ENCODE measurements at places on chromosomes 3 and 15. TPM values are rescaled to one million over a fixed set of nuclear protein-coding genes. Genes with fewer than 3 reads are reported as not detected.
A peak's percentile ranks its signal among the peaks of the same experiment; 100 is the strongest.

DNA sequence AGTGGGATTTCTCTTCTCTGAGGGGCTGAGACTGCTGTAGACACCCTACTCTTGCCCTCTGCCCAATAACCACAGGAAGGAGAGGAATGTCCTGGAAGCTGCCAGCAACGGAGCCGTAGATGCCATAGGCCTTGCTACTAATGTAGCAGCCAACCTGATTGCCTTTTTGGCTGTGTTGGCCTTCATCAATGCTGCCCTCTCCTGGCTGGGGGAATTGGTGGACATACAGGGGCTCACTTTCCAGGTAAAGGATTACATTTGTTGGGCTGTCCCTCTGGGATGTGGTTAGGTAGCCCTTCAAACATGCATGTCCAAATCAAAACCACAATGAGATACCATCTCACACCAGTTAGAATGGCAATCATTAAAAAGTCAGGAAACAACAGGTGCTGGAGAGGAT is 16.1 kb downstream of the SLC28A2 start:
- peak; percentile 14 for DNase-seq

DNA sequence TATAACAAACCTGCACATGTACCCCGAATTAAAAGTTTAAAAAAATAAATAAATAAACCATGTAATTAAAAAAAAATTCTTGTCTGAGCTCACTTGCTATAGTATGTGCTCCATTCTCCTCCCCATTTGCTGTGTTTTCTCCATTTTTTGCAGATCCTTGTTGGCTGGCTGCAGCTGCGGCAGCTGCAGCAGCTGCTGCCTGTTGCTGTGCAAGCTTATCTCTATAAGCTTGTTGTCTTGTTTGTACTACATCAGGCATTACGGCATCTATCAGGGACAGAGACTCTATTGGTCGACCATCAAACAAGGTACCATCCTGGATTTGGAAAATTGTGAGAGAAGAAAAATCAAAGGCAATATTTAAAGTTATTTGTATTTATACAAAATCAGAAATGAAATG is 145.9 kb downstream of the TBL1XR1 start:
- DNase-seq, result no peak

The POPDC2 gene
- 1.7 TPM for total RNA-seq

DNA sequence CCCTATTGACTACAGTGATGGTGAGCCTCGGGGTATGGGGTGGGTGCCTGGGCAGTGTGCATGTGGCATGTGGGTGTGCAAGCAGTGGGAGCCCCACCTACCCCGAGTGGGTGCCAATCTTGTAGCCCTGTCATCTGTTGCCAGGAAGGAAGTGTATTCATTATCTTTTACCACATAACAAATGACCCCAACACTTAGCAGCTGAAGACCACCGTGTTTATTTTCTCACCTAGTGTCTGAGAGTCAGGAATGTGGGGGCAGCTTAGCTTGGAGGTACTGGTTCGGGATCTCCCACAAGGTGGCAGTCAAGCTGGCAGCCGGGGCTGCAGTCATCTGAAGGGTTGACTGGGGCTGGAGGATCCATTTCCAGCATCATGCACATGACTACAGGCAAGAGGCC is 21.7 kb downstream of the XYLB start:
- no peak for DNase-seq

- DNase-seq, result no peak
Measured at GRCh38 chr3:23402728-23403492, 199.8 kb downstream of the UBE2E2 start.

DNA sequence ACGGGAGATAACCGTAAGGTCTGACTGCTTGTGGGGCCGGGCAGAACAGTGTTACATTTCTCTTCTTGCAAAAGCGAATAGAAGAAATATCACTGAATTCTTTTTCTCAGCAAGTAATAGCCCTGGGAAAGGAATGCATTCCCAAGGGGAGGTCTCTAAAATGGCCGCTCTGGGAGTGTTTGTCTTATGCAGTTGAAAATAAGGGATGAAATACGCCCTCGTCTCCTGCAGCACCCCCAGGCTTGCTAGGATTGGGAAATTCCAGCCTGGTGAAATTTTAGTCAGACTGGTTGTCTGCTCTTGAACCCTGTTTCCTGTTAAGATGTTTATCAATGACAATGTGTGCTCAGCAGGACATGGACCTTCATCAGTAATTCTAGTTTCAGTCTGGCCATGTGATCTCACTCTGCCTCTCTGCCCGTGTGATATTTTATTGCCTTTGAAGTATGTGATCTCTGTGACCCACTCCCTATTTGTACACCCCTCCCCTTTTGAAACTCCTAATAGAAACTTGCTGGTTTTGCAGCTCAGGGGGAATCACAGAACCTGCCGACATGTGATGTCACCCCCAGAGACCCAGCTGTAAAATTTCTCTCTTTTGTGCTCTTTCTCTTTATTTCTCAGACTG is 715.6 kb downstream of the ROBO1 start:
- DNase-seq, result no peak

- DNase-seq, result no peak
Measured at GRCh38 chr15:46131876-46132275, 497.0 kb downstream of the SQOR start.

GRCh38 chr15:41907141-41907540 is 13.3 kb upstream of the SPTBN5 start:
- DNase-seq, result no peak

DNA sequence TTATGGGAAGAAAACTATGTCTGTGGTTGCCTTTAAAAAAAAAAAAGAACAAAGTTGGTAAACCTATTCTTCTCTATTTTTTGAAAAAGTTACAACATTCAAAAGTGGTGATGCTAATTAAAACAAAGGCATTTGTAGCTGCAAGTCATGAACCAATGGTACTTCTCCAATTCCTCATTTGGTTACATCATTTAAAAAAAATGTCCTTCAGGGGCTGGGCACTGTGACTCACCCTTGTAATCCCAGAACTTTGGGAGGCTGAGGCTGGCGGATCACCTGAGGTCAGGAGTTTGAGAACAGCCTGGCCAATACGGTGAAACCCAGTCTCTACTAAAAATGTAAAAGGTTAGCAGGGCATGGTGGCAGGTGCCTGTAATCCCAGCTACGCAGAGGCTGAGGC is 574.6 kb downstream of the VGLL3 start:
- no peak for DNase-seq

GRCh38 chr3:121637922-121638321 is 22.8 kb downstream of the HCLS1 start:
- DNase-seq, result no peak

GRCh38 chr3:174784206-174784934 is 74.8 kb upstream of the NAALADL2 start:
- no peak for DNase-seq

DNA sequence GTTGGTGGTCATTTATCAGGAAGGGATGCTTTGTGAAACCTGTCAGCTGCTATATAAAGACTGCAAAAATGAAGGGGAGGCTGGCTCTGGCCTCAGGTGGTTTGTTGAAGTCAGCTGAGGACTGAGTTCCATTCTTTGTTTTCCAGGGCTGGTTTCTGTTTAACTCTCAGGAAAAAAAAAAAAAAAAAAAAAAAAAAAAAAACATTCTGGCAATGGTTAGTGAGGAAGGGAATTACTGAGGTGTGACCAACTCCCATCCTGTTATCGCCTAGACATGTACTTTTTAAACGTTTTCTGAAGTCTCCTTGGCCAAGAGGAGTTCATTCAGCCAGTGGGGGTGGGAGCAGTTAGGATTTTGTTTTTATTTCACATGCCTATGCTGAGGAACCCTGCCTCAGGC is 316.3 kb downstream of the OXSM start:
- no peak for DNase-seq

The LRRC3B gene
- not detected for total RNA-seq

- DNase-seq, result no peak
Measured at GRCh38 chr3:114973536-114973935, 173.6 kb downstream of the ZBTB20 start.

GRCh38 chr3:157573281-157573680 is 70.1 kb upstream of the VEPH1 start:
- no peak for DNase-seq

DNA sequence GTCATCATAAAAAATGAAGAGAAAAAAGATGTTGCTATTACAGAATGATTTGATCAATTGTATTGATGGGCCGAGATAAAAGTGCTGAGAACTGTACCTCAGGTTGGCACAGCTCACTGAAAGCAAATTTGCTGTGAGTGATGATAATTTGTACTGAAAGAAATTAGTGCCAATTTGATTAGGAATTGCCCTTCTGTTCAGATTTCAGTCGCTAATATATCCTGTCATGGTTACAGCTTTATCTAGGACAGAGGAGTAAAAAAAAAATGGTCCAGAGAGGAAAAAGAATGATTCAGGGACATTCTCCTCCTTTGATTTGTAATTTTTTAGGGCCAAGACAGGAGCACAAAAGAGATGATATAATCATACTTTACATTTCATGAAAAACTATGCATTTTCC is 1264.2 kb downstream of the ROBO2 start:
- DNase-seq, result no peak

The GOLGA6D gene
- not detected for total RNA-seq

- peak; percentile 20 for DNase-seq
Measured at GRCh38 chr15:100663915-100664281, 61.5 kb downstream of the ASB7 start.

- no peak for DNase-seq
Measured at GRCh38 chr3:173870976-173871375, 473.4 kb downstream of the NLGN1 start.

DNA sequence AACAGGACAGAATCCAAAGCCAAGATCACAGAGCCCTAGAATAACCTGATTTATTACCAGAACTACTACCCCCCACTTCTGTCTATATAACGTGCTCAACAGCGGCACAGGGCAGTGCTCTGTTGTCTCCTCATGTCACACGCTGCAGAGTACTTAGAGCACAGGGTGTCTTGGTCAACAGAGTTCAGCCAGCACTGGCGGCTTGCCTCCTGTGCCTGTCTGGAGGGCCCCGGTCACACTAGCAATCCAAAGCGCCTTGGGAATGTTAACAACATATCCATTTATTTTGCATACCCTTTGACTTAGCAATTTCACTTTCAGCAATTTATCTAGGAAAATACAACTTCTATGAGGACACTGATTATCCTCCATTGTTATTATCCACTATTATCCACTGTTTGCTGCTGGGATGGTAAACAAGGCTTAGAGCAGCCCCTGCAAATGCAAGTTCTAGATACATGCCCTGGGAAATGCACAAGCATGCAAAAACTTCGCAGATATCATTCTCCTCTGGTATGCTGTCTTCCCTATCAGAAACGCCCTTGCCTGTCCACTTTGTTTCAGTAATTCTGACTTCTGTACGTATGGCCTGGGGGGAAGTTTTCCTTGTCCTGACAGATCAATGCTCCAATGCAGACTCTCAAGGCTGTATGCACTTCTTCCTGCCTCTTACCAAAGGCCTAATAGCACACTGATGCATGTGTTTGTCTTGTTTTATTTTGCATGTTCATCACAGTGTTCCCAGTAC is 86.2 kb upstream of the OCA2 start:
- DNase-seq, result no peak

GRCh38 chr3:179825527-179826246 is 172.8 kb downstream of the USP13 start:
- no peak for DNase-seq

The ZPLD1 gene
- total RNA-seq, result 0.05 TPM

DNA sequence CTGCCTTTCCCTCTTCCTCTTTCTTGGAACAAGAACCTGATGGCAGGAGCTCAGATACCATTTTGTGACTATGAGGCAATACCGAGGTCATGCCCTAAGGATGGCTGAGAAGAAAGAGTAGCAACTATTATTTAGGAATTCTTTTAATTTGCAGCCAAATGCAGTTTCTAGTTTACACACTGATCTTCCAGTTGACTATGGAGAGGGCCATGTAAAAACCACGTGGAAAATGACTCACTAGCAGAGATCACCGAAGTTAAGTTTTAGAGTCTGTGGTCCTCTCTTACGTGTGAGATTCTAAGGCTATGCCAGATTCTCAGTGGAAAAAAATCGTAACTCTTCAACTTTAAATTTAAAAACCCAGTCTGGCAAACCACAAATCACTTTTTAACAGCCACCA is 7.8 kb downstream of the BNC1 start:
- no peak for DNase-seq

DNA sequence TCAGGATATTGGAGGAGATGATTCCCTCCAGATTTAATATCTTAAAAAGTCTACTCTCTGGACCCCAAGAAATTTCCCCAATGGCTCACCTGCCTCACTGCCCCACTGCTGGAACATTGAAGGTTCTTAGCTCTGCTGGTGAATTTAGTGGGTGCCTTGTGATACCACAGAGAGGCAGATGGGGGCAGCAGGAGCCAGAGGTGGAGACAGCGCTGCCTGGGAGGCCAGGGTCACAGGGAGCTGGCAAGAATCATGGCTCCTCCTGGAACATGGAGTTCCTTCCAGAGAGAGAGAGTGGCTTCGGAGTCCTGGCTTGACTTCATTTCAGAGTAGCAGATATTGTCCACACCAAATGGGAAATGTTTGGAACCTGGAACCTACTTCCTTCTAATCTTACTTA is 263.5 kb upstream of the CFAP20DC start:
- no peak for DNase-seq

- no peak for DNase-seq
Measured at GRCh38 chr3:55765398-55765797, 278.3 kb upstream of the WNT5A start.

- peak; percentile 84 for DNase-seq
Measured at GRCh38 chr3:30370681-30371271, 235.6 kb upstream of the TGFBR2 start.

The MELTF gene
- 1.8 TPM for total RNA-seq

The SUSD5 gene
- total RNA-seq, result 1.7 TPM

The AGBL1 gene
- total RNA-seq, result not detected

DNA sequence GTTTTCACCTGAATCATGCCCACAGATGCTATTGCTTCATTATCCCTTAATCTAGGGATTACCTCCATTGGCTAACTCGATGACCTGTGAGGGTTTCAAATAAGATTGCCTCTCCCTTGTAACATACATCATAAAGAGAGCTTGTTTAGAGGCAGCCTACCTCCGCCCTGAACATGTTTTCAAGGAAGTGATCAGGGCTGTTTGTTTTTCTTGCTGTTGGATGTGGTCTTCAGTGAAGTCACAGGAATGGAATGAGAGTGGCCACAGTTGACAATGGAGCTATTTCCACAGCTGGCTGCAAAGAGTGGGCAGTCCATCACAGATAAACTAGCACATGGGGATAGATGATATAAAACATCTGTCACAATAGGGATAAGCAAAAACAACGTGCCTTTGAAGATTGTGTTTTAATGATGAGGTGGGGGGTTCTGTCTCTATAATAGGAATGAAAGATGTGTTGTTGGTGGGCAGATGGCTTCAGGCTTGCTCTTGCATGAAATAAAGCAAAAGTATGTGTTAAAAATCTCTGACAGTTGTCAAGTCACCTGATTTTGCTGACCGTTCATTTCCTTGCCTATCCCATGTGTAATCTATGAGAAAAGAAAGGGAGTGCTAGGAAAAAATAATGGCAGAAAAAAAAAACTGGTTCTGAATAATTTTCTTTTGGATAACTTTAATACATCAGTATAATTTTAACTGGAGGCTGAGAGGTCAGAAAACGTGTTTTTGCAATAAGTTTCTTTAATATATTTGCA is 642.3 kb downstream of the RBMS3 start:
- DNase-seq, result peak; percentile 67

All from dermis blood vessel endothelial cell (primary cell).